Amniotic stem cell (primary cell): ENCODE measurements at places on chromosomes 1 and 21.

DNA sequence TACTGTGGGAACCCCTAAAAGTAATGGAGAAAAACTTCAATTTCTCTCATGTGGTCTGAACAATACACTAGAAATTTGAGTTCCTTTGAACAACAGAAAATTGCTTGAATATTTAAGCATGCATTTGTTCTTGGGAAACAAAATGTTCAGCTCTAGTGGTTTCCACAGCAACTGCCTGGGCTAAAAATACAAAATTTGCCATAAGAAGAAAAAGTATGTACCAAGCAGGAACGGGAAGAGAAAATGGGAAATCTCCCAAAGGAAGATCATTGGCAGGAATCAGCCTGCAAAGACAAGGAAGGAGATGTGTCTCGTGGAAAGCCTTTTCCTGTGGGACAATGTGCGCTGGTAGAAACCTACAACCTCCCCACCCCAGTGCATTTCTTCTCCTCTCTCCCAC is 119.0 kb upstream of the DPT start:
- no peak for DNase-seq

DNA sequence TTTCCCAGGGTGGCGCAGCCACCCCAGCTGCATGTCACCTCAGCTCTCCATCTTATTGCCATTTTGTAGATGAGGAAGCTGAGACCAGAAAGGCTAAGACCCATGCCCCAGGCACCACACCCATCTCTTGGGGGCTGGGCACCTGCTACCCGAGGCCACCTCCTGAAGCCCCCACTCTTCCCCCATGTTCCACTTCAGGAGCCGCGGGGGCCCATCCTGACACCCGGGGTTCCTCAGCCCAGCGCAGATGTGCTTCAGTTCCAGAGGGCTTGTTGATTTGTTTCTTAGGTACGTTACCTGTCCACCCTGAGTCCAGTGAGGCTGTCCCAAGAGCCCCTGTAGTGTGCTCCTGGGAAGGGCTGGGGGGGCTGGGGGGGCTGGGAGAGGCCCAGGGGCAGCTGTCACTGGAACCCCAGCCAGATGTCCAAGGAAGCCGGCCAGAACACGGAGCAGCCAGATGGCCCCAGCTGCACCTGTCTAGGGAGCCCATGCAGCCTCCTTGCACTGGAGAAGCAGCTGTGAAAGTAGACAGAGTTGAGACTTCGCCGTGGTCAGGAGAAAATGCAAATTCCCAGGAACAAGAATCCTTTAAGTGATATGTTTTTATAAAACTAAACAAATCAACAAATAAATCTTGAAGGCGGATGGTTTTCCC is 17.1 kb upstream of the CCDC27 start:
- no peak for DNase-seq

DNA sequence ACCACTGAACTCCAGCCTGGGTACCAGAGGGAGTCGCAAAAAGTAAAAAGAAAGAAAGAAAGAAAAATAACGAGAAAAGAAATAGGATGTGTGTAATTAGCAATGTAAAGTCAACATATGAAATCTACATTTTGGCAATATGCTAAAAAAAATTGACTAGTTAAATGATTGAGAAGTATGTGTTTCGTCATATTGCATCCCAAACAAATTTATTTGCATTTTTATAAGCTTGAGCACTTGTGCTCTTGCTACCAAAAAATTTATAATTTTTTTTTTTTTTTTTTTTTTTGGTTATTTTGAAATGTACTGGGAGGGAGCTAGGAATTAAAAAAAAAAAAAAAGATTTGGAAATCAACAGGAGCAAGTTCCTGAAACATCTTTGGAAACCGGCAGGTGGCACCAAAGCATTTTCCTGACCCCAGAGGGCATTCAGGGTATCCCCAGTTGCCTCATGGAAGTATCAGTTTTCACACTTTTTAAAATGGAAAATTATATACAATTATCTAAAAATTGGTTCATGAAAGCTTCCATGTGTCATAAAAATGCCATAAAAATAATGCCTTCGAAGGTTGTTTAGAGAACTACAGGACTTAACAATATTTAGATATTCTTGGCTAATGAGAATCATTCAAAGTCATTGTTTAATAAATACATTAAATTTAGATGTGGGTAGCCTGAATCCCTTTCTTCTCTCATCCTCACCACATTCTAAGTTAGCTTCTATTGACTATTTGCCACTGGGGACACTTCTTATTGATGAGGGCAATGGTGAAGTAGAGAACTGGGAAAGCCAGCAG is 4.8 kb upstream of the HEATR1 start:
- peak; percentile 4 for DNase-seq

- DNase-seq: peak; percentile 37
These were observed 749 bp downstream of the IBA57 start for GRCh38 chr1:228166170-228166936.

GRCh38 chr1:223803211-223803610 is 42.5 kb downstream of the TP53BP2 start:
- no peak for DNase-seq

DNA sequence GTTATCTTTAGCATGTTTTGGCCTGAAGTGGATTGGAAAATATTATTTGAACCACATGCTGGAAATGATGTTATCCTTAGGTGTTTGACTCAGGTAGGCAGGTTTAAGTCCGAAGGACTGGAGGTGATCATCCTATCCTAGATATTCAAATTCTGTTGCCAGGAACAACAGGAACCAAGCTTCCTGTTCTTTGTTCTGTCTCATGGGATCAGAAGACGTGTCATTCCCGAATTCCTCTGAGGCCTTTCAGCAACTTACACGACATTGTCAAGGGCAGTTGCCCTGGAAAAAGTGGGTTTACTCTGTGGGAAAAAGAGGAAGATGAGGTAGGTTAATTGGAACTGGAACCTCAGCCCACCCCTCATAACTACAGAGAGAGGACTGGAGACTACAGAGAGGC is 36.6 kb downstream of the SLAMF6 start:
- no peak for DNase-seq

- no peak for DNase-seq
These were observed 16.2 kb upstream of the GPR157 start for GRCh38 chr1:9145021-9145668.

- DNase-seq: no peak
These were observed 27.8 kb downstream of the ZBTB17 start for GRCh38 chr1:15948091-15948591.

DNA sequence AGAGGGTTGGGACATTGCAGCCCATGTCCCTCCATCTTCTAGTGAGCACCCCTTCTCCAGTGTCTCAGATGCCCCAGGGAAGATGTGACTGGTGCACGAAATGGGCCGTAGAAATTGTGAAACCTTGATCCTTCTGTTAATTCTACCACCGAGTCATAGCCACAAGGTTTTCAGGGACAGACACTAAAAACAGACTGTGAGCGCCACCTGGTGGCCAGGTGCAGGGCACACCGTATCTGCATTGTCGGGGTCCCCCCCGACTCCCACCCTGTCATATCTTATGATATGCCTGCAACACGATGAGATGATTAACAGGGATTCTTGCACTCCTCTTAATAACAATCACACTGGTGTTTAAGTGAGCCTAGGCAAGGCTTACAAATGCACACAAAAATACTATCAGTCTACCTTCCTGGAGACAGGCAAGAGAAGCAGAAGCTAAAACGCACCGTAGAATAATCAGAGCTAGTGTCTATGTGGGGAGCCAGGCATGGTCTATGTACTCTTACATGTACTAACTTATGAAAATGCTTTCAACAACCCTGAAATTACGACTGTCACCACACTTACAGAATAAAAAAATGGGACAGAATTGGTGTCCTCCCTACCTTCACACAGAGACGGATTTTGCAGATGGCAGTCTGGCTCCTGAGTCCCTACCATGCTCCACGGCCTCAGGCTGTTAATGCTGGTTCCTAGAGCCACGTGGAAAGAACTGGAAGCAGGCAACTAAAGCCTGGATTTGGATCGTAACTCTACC is 57.9 kb downstream of the FHAD1 start:
- no peak for DNase-seq

DNA sequence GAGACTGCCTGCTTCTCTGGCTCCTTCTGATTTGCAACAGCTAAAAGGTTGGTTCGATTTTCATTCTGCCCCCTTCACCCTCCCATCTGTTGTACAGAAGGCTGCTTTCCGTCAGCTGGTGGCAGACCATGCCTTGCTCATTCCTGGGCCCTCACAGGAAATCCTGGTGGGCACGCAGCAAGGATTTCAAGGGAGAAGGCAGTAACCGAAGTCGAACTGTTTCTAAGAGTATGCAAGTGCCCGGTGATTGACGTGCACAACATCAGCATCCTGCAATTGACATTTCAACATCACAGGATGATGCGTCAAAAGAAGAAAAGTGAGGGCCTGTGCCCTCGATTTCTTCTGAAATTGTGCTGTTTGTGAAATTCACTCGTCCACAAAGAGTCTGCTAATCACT is 83.8 kb downstream of the PLPP3 start:
- DNase-seq: no peak

- no peak for DNase-seq
These were observed 2.5 kb downstream of the INKA2 start for GRCh38 chr1:111736548-111737215.

DNA sequence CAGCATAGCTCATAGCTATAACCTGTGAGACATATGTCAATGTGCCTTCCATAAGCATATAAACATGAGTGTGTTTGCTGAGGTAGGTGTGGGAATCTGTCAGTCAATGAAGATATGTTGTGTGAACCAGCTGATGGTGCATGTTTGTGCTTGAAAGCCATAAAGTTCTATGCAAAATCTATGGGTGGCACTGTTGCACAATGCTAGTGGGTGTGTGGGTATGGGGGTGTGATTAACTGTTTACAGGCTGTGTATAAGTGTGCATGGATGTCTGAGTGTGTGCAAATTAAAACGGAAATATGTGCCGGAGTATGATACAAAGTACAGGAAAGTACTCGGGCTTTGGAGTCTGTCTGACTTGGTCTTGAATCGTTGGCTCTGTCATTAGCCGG is 1.0 kb upstream of the ATP2B4 start:
- DNase-seq: no peak

GRCh38 chr1:41844255-41844654 is 74.5 kb downstream of the HIVEP3 start:
- DNase-seq: no peak

- DNase-seq: no peak
These were observed 38.4 kb upstream of the SAMSN1 start for GRCh38 chr21:14584357-14585095.
